Epithelial cell of prostate (primary cell): ENCODE measurements at places on chromosomes 6 and 20.

DNA sequence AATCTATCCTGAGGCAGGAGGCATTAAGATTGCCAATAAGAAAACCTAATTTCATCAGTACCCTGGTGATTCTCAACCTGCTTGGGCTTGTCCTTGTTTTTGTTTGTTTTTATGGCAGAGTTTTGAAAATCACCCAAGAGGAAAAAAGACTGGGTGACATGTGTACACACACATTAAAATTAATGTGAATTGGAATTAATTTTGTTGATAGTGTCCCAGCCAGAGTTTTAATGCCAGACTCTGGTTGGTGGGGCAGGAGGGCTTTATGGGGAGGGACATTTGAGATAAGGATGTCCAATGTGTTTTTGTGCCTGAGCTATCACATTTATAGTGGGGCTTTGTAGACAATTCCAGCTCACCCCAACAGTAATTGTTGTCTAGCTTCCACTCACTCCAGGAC is 184.6 kb downstream of the ID4 start:
- no peak for DNase-seq

DNA sequence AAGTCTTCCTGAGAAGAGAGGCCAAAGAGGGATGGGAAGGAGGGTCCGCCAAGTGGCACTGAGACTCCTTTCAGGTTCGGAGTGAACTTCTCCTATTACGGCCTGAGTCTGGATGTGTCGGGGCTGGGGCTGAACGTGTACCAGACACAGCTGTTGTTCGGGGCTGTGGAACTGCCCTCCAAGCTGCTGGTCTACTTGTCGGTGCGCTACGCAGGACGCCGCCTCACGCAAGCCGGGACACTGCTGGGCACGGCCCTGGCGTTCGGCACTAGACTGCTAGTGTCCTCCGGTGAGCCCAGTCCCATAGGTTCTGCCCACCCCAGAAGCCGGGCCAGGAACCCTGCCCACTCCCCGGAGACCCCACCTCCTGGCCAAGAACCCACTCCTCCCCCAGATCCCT is 4.1 kb downstream of the SLC22A7 start:
- DNase-seq: no peak

GRCh38 chr6:31878222-31878621 is 575 bp downstream of the SLC44A4 start:
- no peak for DNase-seq

- no peak for DNase-seq
Observed at GRCh38 chr6:28334286-28335039, 1.5 kb downstream of the ZSCAN31 start.

GRCh38 chr6:169702840-169703246 is 917 bp downstream of the C6orf120 start:
- DNase-seq: no peak

DNA sequence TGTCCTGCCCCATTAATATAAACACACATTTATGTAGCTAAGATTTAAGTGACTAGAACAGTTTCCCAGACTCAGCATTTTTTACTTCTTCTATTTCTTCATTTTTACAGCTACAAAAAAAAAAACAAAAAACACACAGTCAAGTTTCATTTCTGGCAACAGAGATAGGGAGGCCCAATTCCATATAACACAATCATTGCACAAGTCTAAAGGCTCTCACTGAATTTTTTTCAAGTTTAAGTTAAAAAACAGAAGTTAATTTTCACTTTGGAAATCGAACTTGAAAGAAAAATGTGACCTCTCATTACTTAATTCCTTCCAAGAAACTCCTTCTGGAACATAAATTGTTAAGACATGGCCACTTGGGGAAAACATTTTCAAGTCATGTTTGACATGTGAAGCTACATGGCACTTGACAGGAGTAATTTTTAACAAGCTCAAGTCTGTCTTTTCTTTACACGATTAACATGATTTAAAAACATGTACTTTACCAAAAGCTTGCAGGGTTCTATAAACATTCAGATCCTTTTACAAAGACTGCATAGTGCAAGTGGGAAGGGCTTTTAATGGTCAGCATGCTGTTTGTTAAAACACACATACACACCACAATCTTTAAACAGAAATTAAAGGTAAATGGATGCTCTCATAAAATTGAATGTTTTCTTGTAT is 100.1 kb upstream of the CCDC28A start:
- DNase-seq: no peak

DNA sequence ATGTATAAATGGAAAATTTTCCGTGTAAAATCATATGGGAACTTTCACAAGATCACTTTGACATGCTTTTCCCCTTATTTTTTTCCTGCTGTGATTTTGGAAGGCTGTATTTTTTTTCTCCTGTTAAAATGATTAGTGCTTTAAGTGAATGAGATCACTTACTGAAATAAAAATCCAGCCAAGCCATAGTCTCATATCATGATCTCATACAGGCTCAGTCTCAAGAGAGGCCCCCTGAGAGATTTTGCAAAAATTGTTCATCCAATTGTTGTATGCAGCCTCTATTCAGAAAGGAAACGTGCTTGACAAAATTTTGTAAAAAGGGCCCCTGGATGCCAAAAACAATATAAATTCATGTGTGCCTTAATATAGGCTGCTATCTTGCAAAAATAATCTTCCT is 528.2 kb downstream of the HDGFL1 start:
- no peak for DNase-seq

- no peak for DNase-seq
Observed at GRCh38 chr6:36724514-36725390, 27.1 kb downstream of the RAB44 start.

DNA sequence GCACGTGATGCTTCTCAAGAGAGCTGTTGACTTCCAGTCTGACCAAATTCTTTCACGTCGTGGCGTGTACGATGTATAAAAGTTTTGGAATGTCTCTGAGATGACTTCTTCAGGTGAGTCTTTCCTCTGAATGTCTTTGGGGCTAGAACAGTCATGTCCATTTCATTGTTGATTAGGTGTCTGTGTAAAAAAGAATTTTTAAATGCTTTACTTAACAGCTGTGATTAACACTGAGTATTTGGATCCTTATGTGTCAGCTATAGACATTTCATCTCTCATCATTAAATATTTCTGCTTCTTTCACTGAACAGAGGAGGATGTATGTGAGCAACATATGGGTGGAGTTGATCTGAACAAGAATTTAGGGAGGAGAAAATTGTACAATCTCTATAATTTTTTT is 29.3 kb upstream of the KIF13A start:
- peak; percentile 96 for DNase-seq

DNA sequence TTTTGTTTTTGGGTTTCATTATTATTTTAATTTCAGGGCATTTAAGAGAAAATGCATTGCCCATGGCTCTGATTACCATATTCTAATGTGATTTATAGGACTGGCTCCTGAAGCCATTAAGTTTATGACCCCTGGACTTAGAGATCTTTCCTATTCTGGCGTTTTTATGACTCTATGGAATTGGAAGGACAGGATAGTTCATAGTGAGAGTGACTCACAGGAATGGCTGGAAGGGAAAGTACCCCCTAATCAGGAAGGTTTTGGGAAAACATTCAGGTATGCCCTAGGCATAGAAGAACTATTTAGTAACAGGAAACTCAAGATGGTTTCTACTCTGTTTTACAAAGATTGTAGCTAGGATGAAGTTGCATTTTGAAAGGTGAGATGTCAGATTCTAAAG is 108.6 kb upstream of the SLC2A12 start:
- DNase-seq: no peak

GRCh38 chr6:128463942-128464341 is 56.5 kb downstream of the PTPRK start:
- DNase-seq: no peak

- no peak for DNase-seq
Observed at GRCh38 chr20:23061734-23062561, 12.5 kb upstream of the THBD start.

- DNase-seq: no peak
Observed at GRCh38 chr6:26232940-26233648, 131.9 kb upstream of the BTN3A2 start.

DNA sequence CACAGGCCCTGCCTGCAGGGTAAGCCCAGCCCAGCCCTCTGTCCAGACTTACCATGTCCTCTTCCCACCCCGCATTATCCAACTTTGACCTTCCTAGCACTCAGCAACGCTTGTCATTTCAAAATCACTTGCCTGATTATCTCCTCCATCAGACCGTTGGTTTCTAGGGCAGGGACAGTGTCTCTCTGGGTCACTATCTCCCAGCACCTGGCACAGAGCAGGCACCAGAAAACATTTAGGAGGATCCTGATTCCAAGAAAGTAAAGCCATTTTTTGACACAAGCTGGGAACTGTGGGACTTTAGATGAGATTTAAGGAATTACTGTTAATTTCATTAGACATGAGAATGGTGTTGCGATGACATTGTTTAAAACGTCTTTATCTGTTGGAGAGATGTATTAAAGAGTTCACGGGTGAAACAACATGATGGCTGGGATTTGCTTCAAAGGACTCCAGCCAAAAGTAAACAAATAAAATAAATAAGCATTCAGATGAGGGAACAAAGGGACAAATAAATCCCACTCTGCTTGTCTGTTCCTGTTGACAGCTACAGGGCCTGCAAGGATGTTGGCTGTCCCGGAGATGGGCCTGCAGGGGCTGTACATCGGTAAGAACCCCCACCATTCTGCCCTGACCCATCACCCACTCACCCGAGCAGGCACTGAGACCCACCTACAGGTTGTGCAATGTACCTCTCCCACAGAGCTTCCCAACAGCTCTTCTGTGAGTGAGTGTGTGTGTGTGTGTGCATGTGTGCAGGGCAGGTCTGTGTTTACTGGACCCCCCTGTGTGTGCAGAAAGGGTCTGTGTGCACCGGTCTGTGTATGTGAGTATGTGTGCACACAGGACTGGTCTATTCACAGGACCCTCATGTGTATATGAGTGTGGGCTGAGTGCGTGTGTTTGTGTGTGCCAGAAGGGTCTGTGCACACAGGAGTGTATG is 5.9 kb downstream of the HSPA12B start:
- no peak for DNase-seq

DNA sequence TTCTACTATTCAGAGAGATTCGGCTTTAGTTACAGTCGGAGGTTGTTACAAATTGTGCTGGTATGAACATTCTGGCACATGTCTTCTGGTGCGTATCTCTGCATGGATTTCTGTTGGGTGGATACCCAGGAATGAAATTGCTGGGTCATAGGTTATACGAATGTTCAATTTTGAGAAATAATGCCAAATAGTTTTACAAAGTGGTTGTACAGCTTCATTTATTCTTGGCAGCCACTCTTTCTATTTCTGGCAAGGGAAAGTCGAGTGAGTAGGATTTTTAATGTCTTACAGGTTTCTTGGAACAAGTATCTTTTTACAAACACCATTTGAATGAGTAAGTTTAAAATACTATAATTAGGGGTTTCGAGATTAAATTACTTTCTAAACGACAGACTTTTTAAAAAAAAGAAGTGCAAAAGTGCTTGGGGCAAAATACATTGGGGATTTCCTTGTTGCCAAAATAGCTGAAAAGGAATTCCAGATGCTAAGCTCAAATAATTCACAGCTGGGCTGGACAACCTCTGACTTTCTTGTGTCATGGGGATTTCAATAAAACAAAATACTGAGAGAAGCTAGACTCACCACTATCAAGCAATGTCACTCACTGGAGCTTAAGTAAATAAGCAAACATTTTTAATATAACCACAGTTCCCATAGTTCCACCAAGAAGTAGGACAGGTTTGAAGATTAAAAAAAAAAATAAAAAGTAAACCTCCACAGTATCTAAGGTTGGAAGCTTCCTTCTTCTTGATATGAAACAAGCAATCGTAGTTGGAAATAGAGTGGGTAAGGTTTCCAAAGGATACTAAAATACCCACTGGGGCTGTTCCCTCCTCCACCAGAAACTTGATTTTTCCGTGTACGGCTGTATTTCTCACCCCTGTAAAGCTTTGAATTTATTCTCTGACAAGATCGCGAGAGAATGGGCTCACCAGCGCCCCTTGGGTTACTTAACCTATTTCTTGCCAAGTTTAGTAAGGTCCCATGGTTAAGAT is 21.6 kb upstream of the GFOD1 start:
- no peak for DNase-seq

- no peak for DNase-seq
Observed at GRCh38 chr6:85684809-85685171, 42.1 kb upstream of the SYNCRIP start.

DNA sequence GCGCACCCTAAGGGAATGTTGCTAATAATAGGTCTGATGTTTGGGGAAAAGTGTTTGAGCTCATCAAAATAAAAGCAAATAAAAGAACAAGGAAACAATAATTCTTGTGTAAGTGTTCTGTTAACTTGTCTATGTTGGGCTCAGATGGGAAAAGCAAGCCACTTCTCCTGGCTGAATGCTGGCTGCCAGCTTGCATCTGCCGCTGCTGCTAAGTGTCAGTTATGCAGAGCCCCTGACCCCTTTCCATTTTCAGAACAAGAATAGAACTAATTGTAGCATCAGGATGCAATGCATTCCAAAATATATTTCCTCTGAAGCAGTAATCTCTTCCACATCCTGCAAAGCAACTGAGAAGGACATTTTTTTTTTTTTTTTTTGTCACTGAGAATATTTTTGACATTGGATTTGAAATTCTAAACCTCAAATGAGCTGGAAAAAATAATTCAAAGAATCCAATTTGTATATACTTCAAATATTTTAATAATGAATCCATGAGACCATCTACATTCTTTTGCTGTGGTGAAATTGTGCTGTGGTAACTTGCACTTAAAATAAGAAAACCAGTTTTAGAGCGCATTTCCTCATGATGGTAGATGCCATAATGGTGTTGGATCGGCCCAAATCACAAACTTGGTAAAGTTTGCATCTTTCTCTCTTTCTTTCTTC is 43.9 kb upstream of the DEK start:
- no peak for DNase-seq

- peak; percentile 52 for DNase-seq
Observed at GRCh38 chr6:146913842-146914488, 290.3 kb upstream of the STXBP5 start.

DNA sequence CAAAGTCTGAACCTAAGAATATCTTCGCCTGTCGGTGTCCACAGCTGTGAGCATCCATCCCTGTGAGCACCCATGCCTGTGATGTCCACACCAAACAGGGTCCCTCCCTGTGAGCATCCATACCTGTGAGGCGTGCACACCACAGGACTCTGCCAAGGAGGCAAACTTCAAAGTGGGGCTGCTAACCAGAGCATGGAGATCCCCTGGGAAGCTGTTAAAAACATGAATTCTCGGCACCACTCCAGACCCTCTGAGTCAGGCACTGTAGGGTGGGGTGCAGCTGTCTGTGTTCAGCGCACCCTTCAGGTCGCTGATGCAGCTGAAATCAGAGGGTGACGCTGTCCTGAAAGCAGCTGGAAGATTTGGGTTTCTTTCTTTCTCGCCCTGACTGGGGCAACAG is 85.4 kb upstream of the NXT1 start:
- no peak for DNase-seq

- DNase-seq: no peak
Observed at GRCh38 chr6:159045801-159046200, 1.0 kb upstream of the TAGAP start.

DNA sequence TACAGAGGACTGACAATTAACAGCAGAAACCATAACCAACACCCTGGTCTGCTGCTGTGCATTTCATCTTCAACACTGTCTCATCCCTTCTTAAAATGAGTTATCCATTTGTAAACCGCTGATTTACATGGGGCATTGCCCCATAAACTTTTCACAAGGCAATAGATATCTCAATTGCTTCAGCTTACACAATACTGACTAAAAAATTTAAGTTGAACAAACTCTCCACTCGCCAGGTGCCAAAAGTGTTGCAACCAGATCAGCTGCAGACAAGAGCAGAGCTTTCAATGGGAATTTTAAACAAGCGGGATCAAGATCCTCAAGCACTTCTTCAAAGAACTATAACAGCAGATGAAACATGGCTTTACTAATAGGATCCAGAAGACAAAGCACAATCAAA is 183.0 kb downstream of the TASP1 start:
- DNase-seq: no peak
